ENCODE measurements at places on chromosomes 12 and 14. TPM values are rescaled to one million over a fixed set of nuclear protein-coding genes. Genes with fewer than 3 reads are reported as not detected.

DNA sequence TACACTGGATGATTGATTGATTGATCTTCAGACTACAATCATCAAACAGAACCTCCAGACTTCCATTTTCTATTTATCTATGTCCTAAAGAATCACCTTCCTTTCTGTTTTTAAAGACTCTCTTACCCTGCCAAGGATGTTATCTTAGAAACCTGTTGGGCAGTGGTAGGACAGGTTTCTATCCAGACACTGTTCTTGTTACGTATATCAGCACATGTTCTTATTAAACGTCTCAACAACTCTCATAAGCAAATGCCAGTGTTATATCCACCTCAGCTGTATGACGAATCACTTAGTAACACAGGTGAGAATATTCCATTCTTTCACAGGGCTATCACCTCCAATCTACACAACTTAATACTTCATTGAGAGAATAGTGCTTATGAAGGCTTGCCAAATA, 40.2 kb upstream of the RPL10L start:
- no peak for DNase-seq
- no peak overlapping the region for H3K27ac ChIP-seq
- H3K4me3 ChIP-seq, result no peak overlapping the region

DNA sequence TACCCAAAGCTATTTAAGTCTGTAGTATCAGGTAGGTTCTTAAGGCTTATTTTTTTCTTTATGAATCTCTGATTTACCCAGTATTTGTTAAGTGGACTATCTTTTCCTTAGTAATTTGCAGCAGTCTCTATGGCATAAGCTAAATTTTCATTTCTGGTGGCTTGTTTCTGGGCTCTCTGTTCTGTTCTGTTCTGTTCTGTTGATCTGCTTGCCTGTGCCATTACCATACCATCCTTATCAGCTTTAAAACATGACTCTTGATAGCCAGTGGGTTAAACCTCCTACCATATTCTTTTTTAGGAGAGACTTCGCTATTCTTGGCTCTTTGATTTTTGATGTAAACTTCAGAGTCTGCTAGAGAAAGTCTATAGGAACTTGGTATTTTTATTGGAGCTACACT, 46.8 kb downstream of the PCNX1 start:
- DNase-seq, result no peak
- peaks cover 10% of the 10 kb centered on the region for H3K36me3 ChIP-seq
- H3K27ac ChIP-seq, result no peak overlapping the region
- H3K27me3 ChIP-seq, result no peaks in the 10 kb centered on the region
- no peak overlapping the region for H3K4me3 ChIP-seq

DNA sequence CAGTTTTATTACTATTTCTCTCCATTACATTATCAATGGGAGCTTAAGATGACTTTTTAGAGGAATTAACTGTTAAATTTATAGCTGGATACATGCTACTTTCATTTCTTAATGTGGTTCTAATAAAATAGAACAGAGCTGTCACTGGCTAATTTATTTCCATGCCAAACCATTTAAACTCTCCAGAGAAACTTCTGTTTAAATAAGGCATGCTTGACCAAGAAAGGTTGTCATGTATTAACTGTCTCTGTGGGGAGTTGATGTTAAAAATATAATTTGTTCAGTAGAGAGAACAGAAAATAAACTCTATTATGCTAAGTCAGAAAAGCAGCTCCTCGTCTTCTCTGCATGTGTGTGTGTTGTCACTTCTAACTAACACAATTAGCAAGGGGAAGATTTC, 447.4 kb downstream of the SLC16A7 start:
- no peak overlapping the region for H3K4me3 ChIP-seq
- H3K27ac ChIP-seq, result no peak overlapping the region
- DNase-seq, result no peak
- H3K27me3 ChIP-seq, result no peaks in the 10 kb centered on the region

- no peak for DNase-seq
- H3K36me3 ChIP-seq, result no peaks in the 10 kb centered on the region
- no peak overlapping the region for H3K4me3 ChIP-seq
- H3K4me1 ChIP-seq, result no peaks in the 10 kb centered on the region
Observed at GRCh38 chr12:28776220-28776619, 372.9 kb upstream of the FAR2 start.

- no peak overlapping the region for H3K4me3 ChIP-seq
- no peaks in the 10 kb centered on the region for H3K27me3 ChIP-seq
- no peak for DNase-seq
- no peaks in the 10 kb centered on the region for H3K4me1 ChIP-seq
- H3K36me3 ChIP-seq, result no peaks in the 10 kb centered on the region
- no peak overlapping the region for H3K27ac ChIP-seq
Observed at GRCh38 chr14:37376944-37377609, 179.3 kb downstream of the MIPOL1 start.

DNA sequence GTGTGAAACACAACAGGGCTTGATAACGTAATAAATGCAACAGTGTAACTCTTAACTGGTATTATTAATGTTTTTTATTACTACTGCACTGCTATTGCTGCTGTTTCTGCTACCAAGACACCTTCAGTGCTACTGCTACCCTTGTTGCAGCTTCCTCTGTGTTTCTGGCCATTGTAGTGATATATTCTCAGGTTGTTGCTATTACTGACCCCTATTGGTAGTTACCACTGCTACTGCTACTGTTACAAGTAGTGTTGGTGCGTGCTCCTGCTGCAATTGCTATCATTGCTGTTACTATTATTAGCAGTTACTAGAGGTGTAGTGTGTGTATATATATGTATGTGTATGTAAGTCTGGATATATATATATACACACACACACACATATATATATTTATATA, 87.2 kb upstream of the PTPRB start:
- no peak for DNase-seq
- H3K4me3 ChIP-seq, result no peak overlapping the region
- no peaks in the 10 kb centered on the region for H3K36me3 ChIP-seq
- no peaks in the 10 kb centered on the region for H3K4me1 ChIP-seq
- H3K27ac ChIP-seq, result no peak overlapping the region

The SDR9C7 gene
- not detected for total RNA-seq

The CAPZA3 gene
- not detected for total RNA-seq

The C12orf42 gene
- total RNA-seq, result not detected

The TNS2 gene
- 2.8 TPM for total RNA-seq

The NAV3 gene
- total RNA-seq, result not detected

The APPL2 gene
- 26.4 TPM for total RNA-seq

All from natural killer cell treated with Interleukin-12 subunit alpha and Interleukin-12 subunit beta and Interleukin-15 and Interleukin-18, amount 100 ng/mL, for 72 hours (primary cell).